CD8-positive, alpha-beta T cell (primary cell): ENCODE measurements at places on chromosomes 7 and 10.

GRCh38 chr10:71371750-71372166, 25.0 kb upstream of the CDH23 start:
- DNase-seq, result no peak

DNA sequence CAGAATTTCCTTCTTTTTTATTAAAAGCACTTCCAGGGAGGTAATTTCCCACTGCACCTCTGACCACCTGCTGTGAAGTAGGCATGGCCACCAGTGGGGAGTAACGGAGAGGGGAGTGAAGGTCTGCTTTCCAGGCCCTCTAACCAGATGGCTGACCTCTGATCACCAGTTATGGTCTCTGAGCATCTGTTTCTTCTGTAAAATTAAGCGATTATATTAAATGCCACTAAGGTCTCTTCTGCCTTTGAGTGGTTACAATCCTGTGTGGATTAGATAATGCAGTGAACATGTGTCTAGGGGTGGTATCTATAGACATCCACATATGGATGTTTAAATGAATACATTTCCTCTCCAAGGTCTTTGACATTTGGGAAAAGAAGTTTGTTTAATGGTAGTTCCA, 199.6 kb downstream of the HERPUD2 start:
- no peak for DNase-seq

DNA sequence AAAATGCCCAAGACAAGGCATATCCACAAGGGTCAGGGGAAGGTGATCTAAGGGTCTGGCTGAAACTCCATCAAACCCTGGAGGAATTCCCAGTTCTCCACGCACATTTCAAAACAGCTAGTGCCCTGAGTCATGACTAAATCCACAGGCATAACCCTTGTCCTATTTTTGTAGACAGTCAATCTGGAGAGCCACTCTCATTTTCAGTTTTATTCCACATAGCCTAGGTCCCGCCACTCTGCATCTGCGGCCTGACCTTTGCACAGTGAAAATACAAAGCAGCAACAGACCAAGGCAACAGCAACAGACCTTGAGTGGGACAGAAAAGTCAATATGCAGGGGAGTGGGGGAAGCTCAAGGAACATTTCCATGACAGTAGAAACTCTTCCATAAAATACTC, 201.4 kb upstream of the NPVF start:
- DNase-seq, result no peak

DNA sequence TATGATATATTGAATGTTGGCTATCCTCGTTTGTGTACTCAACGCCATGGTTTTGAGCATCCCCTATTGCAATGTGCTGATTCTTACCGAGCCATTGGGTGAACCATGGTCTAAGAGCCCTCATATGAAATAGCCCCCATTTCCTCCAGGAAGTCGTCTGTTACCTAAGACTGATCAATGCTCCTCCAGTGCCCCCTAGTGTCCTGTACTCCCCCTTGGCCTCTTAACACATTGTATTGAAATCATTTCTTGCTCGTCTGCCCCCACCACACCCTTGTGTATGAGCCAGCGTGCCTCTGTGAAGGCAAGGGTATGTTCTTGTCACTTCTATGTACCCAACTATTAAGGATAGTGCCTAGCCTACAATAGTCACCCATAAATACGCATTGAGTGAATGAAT, 11.2 kb upstream of the SLC35B4 start:
- DNase-seq, result peak; percentile 37

DNA sequence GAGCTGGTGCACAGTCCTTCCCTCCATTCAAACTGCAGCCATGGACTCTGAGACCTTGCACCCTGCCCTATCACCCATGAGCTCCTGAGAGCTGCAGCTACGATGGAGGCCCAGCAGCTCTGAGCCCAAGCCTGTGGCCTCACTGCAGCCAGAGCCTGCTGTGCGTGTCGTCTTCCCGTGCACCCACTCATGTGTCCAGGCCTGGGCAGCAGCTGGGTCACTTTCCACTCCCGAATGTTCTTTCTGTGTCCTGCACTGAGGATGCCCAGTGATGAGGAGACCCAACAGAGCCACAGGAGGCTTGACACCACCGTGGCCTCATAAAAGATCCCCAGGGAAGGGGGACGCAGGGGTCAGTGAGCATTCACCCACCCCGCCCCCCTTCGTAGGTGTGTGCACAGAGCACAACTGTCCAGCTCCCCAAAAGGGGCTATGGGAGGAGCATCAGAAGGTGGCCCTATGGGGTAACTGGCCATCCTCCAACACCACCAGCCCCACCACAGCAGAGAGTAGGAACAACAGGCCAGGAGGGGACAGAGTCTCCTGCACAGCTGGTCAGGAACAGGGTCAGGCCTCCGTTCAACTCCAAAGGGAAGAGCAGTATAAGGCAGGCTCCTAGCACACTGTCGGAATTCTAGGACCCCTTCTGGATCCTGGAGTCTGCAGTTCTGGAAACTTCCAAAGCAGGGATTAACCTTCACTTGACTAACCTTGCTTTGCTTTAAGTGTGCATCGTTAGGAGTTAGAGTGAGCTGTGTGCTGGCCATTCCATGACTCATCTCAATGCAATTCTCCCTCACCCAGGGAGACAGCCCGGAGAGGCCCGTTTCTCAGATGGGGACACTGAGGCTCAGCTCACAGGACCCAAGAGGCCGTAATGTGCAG, 52.6 kb downstream of the RASGEF1A start:
- no peak for DNase-seq

DNA sequence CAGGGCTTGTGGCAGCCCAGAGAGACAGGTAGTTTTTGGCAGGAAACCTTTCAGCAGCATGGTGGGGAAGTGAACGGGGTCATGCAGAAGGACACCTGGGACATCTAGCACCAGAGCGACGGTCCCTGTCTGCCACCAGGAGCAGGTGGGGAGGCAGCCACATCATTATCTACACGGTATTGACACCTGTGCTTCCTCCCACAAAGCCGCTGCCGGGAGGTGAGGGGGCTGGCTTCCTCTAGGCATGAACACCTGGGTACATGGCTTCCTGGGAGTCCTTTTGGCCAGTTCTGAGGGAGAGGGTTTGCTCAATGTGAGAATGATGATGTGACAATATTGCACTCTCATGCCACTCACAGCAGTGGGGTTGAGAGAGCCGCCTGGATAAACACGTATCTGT, 275.2 kb downstream of the ACTR3B start:
- DNase-seq, result no peak
